Mammary epithelial cell (primary cell): ENCODE measurements at places on chromosomes 13 and 19. TPM values are rescaled to one million over a fixed set of nuclear protein-coding genes. Genes with fewer than 3 reads are reported as not detected.
A peak's percentile ranks its signal among the peaks of the same experiment; 100 is the strongest.

IGFL1 gene
- 2.4 TPM for polyA plus RNA-seq

NLRP11 gene
- not detected for polyA plus RNA-seq

FXYD1 gene
- polyA plus RNA-seq: 0.17 TPM

CGB5 gene
- polyA plus RNA-seq: not detected

PRR19 gene
- 2.2 TPM for polyA plus RNA-seq

C1QTNF9 gene
- not detected for polyA plus RNA-seq

IPO5 gene
- polyA plus RNA-seq: 90.0 TPM

- DNase-seq: no peak
Observed at GRCh38 chr13:33112766-33113165, 96.5 kb downstream of the KL start.

GRCh38 chr19:35935911-35936737 is at the start of gene LRFN3:
TSS of gene LRFN3 (plus strand) at chr19:35936374. CDS start at chr19:35939426, 3,052 bp downstream.
- peak; percentile 63 for DNase-seq

DNA sequence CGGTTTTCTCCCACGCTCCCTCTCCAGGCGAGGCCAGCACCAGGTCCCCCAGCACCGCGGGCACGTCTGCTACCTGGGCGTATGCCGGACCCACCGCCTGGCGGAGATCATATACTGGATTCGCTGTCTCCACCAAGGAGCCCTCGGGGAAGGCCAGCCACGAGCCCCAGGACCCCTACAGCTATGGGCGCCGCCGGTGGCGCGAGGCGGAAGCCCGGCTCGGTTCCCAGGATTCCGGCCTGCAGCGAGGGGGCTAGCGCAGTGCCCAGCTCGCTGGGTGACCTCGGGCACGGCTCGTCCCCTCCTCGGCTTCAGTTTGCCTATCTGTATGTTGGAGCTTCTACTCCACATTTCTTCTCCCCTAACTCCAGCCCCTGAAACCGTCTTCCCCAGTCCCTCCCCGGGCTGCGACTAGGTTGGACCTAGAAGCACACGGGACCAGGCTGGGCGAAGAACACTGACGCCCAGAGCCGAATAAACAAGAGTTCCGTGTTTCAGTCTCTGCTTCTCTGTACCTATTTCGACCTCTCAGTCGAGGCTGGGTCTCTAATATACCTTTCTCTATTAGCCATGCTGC is 749 bp upstream of the CPT1C start:
- no peak for DNase-seq

DNA sequence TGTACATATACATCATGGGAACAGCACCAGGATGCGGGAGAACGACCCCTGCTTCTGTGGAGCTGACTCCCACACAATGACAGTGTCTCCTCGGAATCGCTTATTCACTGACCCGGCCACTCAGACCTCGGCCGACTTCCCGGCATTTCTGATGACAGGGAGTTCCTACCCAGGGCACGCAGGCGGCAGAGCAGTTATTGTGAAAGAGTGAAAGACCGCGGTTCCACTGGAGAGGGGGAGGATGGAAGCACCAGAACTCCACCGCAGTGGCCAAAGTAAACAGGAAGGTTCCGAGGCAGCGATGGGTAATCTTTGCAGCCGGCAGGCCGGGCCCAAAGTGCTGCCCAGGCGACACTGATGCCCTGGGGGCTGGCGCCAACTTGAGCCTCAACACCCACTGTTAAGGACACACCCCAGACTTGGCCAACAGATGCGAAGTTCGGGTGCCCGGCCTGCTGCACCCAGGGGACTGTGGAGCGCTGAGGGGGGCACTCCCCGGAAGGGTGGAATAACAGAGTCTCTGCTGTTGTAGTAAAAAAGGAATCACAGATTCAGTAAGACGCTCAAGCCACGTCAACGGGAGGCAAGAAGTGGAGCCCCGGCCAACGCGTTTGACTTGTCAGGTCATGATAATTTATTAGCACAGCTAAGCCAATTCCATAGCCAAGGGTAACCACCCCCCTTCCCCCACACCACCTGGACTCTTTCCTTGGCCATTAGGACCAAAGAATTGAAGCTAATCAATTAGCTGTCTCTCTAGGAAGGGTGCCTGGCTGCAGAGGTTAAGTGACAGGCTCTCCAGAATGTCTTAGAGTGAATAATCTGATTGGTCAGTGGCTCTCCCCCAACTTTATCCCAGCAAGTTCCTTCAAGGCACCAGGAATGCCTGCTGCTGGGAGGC is 5.8 kb downstream of the MLLT1 start:
- DNase-seq: peak; percentile 83

- DNase-seq: no peak
Observed at GRCh38 chr13:40680659-40681323, 14.3 kb upstream of the FOXO1 start.

- DNase-seq: no peak
Observed at GRCh38 chr13:97540696-97541095, 106.7 kb downstream of the RAP2A start.

DNA sequence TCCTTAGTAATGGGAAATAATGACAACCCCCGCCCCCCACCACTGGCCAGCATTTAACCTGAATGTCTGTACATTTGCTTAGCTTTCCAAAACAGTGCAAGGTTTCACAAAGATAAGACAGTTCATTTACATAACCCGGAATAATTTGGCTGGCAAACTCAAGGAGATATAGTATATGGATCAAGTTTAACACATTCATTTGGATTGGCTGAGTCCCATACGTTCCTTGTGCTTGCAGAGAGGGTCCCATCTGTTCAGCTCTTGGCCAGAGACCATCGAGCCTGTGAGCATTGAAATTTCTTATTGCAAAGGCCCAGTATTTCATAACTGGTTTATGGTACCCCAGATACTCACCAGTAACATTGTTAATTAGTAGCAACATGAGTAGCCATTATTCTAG is 116.5 kb downstream of the GPC6 start:
- DNase-seq: no peak

GRCh38 chr13:75432045-75432444 is 49.9 kb downstream of the TBC1D4 start:
- DNase-seq: no peak

DNA sequence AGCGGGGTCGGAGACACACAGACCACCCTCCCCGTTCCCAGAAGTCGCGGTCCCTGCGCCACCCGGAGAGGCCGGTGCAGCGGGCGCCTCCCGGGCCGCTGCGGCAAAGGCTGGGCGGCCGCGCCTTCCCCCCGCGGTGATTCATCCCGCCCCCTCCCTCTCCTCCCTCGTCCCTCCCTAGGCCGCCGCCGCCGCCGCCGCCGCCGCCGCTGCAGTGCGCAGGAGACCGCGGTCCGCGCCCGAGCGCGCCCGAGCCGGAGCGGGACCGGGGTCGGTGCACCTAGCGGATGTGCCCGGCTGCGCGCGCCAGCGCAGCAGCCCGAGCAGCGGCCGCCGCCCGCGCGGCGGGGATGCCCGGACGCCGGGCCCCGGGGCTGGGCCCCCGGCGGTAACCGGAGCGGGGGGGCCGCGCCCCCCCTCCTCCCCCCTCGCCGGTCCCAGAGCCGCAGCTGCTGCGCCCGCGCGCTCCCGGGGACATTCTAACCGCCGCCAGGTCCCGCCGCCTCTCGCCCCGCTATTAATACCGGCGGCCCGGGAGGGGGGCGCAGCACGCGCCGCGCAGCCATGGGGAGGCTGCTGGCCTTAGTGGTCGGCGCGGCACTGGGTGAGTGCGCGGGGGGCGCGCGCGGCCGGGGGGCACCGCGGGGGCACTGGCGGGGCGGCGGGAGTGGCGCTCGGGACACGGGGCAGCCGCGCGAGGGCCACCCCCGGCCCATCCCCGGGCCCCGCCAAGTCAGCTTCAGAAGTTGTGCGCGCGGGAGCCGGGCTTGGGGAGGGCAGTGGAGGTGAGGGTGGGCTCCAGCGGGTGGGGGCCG is at the start of gene SCN1B:
Gene SCN1B (plus strand): TSS at position 214 of the 815 bp plus-strand sequence. CDS start 351 bp downstream, at position 565.
- DNase-seq: peak; percentile 63

DNA sequence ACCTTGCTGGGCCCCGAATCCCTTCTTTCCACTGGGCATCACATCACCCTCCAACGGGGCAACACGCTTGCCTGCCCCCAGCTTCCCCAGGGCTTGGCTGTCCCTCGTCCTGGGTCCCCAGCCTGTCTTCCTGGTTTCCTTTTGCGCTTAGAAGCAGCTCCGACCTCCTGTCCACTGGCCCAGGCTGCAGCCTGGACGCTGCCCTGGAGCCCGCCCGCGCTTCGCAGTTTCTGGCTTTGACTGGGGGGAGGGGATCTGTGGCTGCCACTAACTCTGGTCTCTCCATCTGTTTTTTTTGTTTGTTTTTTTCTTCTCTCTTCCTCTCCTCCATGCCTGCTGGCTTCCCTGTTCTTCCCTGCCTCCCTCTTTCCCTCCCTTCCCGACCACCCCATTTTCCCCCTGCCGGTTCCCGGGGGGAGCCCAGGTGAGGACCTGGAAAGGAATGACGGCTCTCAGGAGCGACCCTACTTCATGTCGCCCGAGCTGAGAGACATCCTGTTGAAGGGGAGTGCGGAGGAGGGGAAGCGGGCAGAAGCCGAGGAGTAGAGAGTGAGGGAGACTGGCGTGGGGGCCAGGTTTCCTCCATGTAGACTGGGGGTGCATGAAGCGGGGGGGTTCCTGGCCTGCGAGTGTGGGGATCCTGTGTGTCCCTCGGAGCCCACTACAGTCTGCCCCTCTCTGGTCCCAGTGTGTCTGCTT is 11.5 kb upstream of the ILF3 start:
- no peak for DNase-seq

DNA sequence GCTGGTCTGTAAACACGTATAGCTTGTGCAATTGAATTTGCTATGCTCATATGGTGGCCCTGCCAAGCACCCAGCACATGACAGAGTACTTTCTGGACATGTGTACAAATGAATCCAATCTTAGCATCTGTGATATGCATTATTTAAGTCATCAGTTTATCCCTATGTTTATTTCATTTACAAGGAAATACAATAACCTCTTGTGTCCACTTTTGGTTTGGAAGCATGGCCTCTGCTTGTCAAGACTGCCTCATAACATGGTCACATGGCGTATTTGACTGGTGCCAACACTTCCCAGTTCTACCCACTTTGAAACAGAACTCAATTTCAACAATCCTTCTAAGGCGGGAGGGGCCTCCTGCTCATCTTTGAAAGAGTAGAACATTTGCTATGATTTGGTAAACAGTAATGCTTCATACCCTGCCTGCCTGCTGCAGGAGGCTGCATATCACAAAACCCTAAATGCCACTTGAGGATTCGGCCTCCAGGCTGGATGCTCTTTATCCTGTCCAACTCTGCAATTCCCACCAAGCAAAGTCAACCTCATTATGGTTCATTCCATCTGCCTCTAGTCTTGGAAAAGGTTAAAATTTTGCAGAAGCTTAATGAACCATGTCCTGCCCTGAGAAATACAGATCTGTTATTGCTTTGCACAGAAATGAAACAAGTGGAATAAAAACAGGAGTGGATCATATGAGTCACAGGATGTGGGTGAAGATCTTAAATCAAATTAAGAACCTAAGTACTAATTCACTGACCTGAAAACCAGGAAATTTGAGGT is 151.3 kb downstream of the CYSLTR2 start:
- no peak for DNase-seq

- peak; percentile 30 for DNase-seq
Observed at GRCh38 chr13:102197193-102197592, 204.7 kb downstream of the FGF14 start.

GRCh38 chr19:45733160-45733810 is at the start of gene MEIOSIN:
TSS of gene MEIOSIN (plus strand) at chr19:45733439. CDS start at chr19:45735377, 1,938 bp downstream.
- no peak for DNase-seq

DNA sequence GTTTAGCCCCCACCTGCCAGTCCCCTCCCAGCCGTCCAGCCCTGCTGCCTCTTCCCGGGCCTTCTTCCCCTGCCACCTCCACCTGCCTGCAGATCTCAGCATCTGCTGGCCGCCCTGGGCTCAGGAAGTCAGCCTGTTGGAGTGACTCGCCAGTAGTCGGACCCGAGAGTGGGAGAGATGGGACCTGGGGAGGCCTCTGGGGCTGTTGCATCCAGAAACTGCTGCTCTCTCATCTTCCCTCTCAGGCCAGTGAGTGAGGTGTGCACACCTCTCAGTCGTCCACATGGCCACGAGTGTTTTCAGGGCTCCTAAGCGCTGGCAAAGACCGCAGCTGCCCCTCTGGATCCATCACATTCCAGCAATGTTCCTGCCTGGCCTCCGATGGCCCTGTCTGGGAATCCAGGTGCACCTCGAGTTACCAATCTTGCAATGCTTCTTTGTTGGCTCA is 151.8 kb upstream of the SOX1 start:
- no peak for DNase-seq

DNA sequence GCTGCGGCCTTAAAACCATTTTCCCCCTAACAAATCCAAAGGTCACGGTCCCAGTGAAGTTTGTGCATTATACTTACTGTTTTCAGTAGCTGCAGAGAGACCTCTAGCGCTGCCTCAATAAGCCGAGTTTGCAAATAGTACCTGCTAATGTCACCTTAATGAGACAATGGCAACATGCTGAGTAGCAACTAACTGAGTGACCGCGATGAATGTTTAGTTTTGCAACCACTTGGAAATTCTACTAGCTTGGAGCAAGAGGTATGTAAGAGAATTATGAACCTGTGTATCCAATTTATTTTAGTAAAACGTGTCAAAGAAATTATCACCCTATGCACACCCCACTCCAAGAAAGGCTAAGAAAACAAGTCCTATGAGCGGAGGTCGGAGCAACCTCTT is 1.2 kb downstream of the KPNA3 start:
- DNase-seq: peak; percentile 32

DNA sequence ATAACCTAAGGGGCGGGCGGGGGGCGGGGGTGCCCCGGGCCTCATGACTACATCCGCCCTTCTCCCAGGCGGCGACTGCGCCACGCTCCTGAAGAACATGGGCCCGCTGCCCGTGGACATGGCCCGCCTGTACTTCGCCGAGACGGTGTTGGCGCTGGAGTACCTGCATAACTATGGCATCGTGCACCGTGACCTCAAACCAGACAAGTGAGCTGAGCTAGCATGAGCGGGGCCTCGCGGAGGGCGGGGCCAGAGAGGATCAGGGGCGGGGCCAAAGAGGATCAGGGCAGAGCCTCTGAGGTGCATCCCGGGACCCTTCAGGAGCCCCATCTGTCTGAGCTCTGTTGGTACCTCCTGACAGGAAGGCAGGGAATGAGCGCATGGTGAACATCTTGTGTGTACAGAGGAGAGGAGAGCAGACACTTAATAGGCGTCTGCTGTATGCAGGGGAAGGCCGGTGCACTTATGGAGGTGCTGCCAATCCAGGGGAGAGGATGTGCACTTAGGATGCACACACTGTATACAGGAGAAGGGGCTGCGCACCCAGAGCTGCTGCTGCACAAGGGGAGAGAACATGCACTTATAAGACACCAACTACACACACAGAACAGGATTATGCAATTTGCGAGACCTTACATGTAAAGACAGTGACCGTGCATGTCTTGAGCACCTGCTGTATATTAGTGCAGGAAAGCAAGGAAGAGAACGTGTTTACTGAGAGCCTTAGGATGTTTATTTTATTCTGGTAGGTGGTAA is 20.9 kb upstream of the PIK3R2 start:
- no peak for DNase-seq

GRCh38 chr13:39729156-39729555 is 73.7 kb downstream of the COG6 start:
- no peak for DNase-seq

GRCh38 chr19:41354343-41354953 is 726 bp upstream of the TGFB1 start:
- no peak for DNase-seq
